ENCODE measurements at places on chromosomes 3 and 15. TPM values are rescaled to one million over a fixed set of nuclear protein-coding genes. Genes with fewer than 3 reads are reported as not detected.

Gene CLDN18
- not detected for total RNA-seq

Gene CPNE9
- 0.81 TPM for total RNA-seq

Gene SLC22A13
- 0.27 TPM for total RNA-seq

Gene BCL2A1
- 9.7 TPM for total RNA-seq

Gene NAALADL2
- total RNA-seq, result 4.6 TPM

Gene CIP2A
- total RNA-seq, result 6.5 TPM

Gene SSUH2
- under 0.01 TPM for total RNA-seq

Gene ZKSCAN7
- 15.6 TPM for total RNA-seq

Gene SLC28A1
- not detected for total RNA-seq

Gene SLMAP
- 23.7 TPM for total RNA-seq

Gene MESP1
- 1.3 TPM for total RNA-seq
